ENCODE measurements at places on chromosomes 16 and 17.

GRCh38 chr17:53033297-53033696 lies 789.4 kb upstream of the KIF2B start:
- no peak for DNase-seq

DNA sequence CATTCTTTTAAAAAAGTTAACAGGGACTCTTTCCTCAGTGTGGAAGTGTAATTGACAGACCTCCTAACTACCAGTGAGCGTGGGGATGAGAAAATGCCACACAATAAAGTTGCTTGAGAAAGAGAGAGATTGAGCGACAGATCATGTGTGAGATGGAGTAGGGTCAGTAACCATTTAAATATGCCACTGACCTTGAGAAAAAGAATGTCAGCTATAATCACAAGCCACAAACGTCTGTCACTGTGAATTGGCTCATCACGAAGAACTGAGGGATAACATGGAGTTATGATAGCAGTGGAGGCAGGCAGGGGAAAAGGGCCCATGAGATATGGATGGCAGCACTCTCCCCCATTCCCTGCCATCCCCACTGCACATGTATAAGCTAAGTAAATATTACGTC lies 253.9 kb downstream of the SLC39A11 start:
- no peak for DNase-seq

DNA sequence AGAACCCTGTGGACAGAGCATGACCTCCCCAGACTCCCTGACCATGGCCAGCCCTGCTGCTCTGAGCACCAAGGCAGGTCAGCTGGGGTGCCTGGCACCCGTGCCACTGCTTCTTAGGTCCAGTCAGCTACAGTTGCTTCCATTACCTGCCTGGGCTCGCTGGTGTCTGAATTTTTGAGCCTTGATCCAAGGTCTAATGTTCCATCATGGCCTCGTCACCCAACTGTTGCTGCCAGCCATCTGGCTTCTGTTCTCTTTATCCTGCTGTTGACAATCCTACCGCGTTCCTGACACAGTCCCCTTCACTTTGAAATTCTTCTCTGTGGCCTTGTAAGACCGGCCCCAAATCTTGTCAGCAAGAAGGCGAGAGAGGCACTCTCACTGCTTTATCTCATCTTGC lies 16.7 kb downstream of the GLYR1 start:
- DNase-seq: no peak

DNA sequence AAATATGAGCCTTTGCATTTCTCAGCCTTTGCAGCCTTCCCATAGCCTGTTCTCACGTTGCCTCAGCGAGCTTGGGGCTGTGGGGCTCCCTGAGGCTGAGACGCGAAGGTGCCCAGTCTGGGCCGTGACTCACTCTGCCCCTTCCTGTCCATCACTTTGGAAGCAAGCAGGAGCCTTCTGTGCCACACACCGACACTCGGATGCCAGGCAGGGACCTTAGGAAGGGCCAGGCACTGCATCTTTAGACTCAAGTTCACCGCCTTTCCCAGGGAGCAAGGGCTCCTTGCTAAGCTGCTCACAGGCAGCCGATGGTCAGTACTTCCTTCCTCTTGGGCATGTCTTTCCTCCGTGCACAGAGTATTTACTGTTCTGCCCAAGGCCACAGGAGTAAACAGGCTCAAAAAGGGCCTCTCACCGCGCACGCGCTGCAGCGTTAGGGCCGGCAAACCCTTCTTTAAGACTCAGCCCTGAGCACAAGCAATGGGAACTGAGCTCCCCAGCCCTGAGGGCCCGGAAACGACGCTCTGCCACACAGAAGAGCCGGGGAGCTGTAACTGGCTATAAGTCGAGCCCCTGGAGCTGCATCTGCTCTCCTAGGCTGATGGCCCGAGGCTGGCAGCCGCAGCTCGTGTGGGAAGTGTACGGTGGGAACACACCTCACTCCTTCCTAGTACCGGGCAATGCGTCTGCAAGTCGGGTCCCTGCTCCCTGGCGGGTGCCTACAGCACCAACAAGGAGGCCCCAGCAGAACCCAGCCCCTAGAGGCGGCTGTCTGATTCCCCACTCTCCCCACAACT lies 7.2 kb downstream of the TIMM22 start:
- no peak for DNase-seq

- no peak for DNase-seq
Observed at GRCh38 chr16:88014252-88014781, 63.1 kb downstream of the BANP start.

DNA sequence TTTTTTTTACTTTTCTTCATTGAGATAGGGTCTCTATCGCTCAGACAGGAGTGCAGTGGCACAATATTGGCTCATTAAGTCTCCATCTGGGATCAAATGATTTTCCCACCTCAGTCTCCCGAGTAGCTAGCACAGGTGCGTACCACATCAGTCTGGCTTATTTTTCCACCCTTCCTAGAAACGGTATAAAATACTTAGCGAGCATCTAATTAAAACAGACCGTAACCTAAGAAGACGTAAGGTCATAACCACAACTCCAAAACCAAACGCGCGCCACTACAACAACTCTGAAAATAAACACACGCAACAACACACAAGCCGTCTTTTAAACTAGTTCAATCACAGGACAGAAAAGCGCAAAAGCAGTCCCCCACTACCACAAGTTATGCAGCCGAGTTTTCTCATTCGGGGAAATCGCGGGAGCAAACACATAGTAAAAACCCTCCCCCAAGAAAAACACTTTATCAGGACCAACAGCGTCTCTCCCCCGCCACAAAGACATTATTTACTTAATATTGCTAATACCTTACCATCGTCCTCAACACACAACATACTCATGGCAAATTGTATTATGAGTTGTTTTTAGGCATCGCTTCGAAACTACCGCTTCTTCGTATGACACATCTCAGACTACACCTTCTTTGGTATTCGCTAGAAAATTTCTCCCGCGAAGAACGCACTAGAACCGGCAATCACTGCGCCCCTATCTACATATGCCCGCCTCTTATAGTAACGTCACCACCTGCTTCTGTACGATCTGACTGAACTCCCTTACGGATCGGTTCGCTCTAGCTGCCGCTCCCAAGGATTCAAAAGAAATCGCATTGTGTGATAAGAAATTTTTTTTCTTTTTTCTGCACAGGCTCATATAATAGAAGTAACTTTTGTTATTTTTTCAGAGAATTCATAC lies 32.8 kb downstream of the TEX14 start:
- DNase-seq: peak; percentile 92

- peak; percentile 42 for DNase-seq
Observed at GRCh38 chr17:19237389-19238166, 412 bp downstream of the EPN2 start.

DNA sequence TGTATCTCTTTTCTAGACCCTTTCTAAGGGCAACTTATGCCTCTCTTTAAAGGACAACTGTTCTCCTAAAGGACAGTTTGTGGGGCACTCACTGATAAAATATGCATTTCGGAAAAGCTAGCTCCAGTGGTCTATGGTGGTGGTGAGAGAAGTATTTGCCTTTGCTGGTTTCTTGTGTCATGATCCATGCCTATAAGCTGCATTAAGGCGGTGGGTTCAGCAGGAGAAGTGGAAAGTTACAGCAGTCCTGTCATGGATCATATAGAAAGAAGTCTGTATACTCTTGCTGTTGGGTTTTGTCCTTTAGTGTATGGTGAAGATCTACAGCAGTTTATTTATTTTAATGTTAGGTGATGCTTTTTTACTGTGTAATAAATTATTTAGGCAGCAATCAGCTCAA lies 563.9 kb upstream of the PSMD7 start:
- DNase-seq: no peak
